ENCODE measurements at places on chromosomes 12 and 14.

- no peak for DNase-seq
Measured at GRCh38 chr12:113838896-113839295, 127.2 kb downstream of the RBM19 start.

- DNase-seq = no peak
Measured at GRCh38 chr14:34364201-34364600, 97.8 kb downstream of the SPTSSA start.

DNA sequence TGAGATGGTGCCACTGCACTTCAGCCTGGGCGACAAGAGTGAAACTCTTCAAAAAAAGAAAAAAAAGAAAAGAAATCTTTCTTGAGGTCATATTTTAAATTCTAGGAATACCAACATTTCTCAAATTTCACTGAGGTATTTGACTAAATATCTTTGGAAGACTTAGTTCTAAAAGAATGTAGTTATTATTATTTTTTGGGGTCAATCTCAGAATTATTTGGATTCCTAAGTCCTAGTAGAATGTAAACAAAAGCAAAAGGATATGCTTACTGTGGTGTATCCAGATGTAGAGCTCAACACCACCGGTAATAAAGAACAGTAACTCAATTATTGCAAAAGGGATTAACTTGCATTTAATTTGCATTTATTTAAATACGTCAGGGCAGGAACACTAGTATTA lies 25.0 kb downstream of the PRICKLE1 start:
- DNase-seq = no peak

DNA sequence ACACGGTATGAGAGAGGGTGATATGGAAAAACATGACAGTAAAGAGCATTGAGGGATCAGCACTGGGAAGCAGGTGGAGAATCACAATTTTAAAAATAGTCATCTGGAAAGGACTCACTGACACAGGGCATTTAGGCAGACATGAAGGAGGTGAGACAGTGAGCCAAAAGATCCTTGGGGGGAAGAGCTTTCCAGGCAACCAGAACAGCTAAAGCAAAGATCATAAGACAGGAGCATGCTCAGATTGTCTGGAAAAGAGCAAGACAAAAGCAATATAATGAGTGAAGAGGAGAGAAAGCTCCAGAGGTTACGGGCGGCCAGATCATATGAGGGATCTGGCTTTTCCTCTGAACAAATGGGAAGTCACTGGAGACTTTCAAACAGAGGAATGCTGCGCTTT lies 63.9 kb downstream of the DENND5B start:
- DNase-seq = no peak

DNA sequence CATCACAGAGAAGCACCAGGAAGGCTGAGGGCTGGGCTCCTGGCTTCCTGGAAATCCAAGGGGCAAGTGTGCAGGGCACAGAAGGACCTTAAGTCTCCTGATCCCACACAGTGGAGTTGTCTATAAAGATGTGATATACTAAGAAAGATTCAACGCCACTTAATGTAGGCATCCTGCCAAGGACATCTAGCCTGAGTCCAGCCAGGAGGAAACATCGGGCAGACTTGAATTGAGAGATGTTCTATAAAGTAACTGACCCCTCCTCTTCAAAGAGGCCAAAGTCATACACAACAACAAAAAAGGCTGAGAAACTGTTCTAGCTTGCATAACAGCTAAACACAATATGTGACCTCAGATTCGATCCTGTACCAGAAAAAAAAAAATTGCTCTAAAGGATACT lies 299.5 kb upstream of the NOS1 start:
- DNase-seq = no peak

DNA sequence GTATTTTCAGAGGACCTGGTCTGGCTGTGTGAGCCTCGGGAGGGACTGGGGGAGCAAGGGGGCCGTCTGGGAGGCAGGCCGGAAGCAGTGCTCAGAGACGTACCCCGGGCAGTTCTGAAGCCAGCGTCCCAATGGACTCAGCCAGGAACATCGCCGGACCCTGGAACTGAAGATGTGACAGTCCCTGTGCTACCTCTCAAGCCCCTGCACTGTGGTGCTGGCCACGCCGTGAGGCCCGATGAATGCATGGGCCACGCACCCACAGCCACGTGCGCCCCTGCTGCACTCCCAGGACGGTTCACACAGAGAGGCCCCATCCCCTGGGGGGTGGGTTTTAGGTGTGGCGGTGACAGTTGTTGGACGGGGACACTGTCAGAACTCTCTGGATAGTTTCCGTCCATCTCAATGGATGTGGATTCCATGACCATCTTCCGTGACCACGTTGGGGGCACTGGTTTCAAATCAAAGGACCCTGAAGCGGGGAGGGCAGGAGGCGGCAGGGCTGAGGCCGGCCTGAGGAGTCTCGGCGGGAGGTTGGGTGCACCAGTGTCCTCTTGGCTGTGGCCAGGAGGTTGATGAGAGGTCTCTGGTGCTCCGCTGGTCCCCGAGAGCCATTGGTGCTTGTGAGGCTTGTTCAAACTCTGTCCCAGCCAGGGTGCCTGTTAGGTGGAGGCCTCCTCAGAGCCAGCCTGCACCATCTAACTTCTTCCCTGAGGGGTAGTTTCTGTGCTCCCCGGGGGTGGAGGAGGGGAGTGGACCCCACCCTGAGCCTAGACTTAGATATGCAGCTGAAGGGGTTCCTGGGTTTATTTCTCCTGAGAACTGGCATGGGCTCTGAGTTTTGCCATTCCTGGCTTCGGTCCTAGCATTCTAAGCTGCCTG lies 36.3 kb upstream of the TSPAN9 start:
- DNase-seq = no peak

- DNase-seq = no peak
Measured at GRCh38 chr12:82930301-82930700, 243.6 kb downstream of the TMTC2 start.

DNA sequence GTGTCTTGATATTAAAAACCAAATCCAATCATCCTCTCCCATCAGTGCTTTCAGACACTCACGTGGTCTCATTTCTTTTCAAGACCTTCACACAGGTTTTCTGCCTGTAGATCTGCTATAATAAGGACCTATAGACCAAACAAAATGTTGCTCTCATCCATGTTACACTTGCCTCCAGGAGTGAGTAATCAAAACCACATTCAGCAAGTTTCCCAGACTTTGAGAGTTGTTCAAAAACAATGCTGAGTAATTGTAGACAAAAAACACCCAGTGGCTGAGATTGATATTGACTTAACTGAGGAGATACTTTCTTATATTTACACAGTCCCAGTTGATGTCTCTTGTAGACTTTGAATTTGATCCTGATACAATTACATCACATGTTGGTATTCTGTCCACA lies 383.1 kb downstream of the TMEM132D start:
- DNase-seq = no peak

DNA sequence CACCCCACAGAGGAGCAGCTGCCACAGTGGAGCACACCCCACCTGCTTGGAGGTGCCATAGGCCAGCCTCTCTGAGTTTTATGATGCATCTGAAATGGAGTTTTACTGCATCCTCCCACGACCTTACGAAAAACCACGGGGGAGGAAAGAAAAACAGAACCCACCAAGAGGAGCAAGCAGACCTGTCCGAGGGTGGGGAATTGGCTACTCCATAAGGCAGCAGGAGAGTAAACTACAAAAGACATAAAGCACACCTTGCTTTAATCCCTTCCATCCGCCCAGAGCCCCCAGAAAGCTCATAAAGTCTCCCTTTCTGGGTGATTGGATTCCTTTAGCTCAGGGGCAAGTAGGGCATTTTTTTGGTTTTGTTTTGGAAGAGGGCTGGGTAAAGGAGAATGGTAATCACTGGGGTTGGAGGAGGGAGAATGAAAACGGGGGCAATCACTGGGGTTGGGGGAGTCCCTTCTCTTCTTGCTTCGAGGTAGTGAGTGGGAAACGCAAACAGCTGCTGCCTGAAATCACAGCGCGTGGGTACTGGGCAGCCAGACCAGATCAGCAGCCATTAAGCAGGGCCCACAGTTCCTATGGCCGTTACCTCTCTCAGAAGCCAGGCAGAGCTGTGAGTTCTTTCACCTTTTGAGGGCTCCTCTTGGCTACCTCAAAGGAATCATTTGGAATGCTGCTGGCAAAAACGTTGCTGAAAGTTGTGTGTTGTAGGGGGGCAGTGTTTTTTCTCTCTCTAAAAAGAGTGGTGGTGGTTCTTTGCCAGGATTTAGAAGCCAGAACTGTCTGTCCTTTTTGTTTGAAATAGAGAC lies 433.6 kb downstream of the ZFP36L1 start:
- DNase-seq = no peak

DNA sequence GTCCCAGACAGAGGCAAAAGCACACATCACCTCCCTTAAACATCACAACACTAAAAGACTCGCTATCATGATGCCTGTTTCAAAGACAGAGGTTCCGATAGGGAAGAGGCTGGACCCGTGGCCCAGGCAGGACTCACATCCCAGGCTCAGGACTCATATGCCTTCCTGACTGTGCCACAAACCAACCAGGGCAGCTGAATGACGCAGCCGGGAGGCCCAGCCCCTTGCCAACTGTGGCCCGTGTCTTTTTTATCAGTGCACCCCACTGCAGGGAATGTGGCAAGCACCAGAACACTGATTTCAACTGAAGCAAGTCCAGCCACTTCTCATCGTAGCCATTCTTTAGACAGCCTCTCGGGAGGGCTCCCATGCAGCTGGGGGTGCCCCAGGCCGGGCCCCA lies 132.3 kb downstream of the KSR2 start:
- no peak for DNase-seq

DNA sequence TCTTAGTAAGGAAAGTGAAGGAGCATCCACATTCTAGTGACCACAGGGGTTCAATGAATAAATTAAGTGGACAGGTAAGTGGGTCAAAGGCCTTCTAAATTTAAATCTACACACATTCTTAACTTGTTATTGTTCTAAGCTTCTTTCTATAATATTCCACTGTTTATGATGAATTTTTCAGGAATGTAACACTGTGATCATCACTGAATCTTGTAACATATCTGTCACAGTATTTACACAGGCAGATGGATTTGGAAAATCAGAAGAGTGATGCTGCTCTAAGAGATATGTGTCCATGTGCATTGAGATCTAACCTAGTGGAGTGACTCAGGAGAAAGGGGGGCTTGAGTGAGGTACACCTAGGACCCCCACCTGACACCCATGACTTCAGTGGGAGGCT lies 115.4 kb upstream of the OVCH1 start:
- no peak for DNase-seq

DNA sequence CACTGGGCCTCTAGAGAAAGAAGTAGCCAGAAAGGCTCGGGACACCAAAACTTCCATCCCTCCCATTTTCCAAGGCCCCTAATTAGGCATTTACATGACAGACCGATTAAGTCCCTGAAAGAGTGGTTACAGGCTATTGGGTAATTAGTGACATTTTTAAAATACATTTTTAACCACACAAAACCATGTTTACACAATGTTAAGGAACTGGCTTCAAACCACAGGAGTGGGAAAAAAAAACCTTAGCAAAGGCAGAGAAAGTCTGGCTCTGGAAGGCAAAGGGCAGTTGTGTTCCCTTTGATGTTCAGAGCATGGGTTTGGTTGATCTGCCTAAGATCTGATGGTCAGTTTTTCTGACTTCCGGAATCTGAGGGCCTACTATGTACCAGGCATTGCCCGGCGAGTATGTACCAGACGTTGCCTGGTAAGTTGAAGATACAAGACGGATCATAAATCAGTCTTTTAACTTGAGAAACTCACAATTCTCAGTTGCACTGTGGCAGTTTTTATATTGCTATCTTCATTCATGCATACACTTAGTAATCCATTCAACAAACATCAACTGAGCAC lies 576.5 kb downstream of the MED13L start:
- no peak for DNase-seq

DNA sequence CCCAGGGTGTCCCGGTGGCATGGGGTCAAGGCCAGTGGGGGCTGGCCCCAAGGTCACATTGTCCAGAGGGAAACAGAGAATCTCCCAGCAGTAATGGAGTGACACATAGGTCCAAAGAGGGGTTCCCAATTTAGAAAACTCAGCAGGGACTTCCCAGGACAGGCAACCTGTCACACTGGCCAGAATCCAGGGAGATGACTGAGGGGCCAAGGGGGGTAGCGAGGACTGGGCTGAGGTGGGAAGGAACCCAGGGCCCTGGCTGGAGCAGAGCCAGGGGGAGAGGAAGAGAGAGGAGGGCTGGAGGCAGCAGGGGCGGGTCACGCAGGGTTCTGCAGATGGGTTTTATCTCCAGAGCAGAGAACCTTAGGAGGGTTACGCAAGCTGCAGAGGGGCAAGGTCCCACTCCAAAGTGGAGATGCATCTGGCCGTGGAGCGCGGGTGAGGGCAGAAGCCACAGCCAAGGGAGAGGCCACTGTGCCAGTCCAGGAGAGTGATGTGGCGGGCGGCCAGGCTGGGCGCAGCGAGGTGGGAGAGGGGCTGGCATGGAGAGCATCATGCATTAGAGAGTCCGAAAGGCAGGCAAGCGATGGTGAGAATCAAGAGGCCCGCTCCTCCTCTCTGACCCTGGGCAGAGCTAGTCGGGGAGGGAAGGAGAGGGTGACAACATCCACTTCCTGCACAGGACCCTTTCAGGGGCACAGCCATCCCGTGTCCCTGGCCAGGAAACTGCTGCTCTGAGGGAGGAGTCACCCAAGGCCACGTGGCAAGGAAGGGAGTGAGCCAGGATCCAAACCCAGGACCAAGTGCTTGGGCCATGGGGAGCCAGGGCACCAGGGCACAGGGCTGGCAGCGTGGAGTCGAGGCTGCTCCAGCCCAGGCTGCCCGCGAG lies 29.0 kb downstream of the NCOR2 start:
- no peak for DNase-seq

- no peak for DNase-seq
Measured at GRCh38 chr12:108734200-108734906, 3.0 kb upstream of the CORO1C start.

GRCh38 chr12:24661657-24662096 lies 287.2 kb downstream of the BCAT1 start:
- no peak for DNase-seq

DNA sequence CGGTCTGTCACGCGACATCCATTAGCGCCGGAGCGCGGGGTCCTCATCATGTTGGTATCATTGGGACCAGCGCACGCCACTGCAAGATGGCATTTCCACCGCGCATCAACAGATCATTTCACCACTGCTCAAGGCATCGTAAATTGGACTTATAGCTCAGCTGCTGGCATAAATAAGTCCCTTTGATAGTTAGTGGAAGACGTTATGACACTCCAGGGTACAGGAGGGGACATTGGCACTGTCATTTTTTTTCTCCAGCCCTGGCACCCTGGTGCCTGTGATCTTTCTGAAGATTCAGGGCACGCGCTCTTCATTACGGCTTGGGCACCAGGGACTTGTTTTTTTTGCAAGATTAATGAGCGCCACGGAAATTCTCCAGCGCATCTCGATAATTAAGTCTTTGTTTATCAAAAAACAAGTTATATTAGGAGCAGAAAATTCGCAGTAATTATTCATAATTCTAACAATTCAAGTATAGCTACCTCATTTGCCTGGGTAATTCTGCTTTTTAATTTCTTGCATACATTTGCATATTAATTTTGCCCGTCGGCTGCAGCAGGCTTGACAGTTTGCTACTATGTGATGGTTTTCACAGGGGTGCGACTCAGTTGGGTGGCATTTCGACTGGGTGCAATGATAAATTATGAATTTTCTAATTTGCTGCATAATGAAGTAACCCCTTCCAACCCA lies 167.7 kb downstream of the VRK1 start:
- DNase-seq = no peak

DNA sequence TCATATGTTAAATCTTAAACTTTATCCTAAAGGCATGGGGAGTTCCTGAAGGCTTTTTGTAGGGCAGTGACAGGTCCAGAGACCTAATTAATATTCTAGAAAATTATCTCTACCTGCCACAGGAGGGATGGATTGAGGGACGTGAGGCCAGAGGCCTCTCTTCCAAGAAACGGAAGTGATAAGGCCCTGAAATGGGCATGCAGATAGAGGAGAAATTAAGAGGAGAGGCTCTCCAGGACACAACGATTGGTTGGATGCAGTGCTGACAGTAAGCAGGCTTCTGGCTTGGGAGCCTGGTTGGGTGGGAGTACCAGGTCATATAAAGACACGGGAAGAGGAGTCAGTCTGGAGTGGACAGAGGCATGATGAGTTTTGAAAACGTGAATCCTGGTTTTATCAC lies 3.1 kb upstream of the BORCS5 start:
- DNase-seq = no peak

Measured in stimulated activated naive CD8-positive, alpha-beta T cell treated with anti-CD3 and anti-CD28 coated beads, Interleukin-15, amount 100 ng/mL, for 72 hours (primary cell).